ENCODE measurements at places on chromosomes 6 and 20. TPM values are rescaled to one million over a fixed set of nuclear protein-coding genes. Genes with fewer than 3 reads are reported as not detected.

Gene GPX6
- total RNA-seq = not detected

Gene ASF1A
- total RNA-seq = 12.1 TPM

Gene DCDC2
- total RNA-seq = not detected

Gene SULF2
- total RNA-seq = 0.29 TPM

Gene ZNF391
- 1.8 TPM for total RNA-seq

Gene EDN1
- total RNA-seq = 0.87 TPM

Gene F13A1
- total RNA-seq = not detected

Gene MTO1
- total RNA-seq = 36.4 TPM

Gene TRIM31
- total RNA-seq = not detected

Gene BMP2
- total RNA-seq = 20.7 TPM

Gene TBC1D32
- total RNA-seq = 20.5 TPM

Gene IPCEF1
- total RNA-seq = under 0.01 TPM

Gene TGM3
- under 0.01 TPM for total RNA-seq

Gene IRF4
- under 0.01 TPM for total RNA-seq

Gene SPEF1
- 0.15 TPM for total RNA-seq

Gene PLA2G7
- total RNA-seq = not detected

Gene DEFB132
- not detected for total RNA-seq

Gene KIAA1755
- total RNA-seq = 4.1 TPM

Gene EYA2
- total RNA-seq = 1.5 TPM

Gene NCOA6
- total RNA-seq = 4.8 TPM

Gene FOXQ1
- 6.5 TPM for total RNA-seq

Gene WFDC8
- not detected for total RNA-seq

Gene KCNK5
- total RNA-seq = not detected

Gene FHL5
- total RNA-seq = not detected

Gene XKR7
- total RNA-seq = under 0.01 TPM
